Anterior cingulate cortex (tissue), 58 donors: ENCODE measurements at places on chromosomes 16 and 17.

- no peak for DNase-seq
Measured at GRCh38 chr16:629833-630248, 944 bp upstream of the WFIKKN1 start.

GRCh38 chr17:4565209-4566141 lies 5.1 kb upstream of the GGT6 start:
- DNase-seq: no peak

DNA sequence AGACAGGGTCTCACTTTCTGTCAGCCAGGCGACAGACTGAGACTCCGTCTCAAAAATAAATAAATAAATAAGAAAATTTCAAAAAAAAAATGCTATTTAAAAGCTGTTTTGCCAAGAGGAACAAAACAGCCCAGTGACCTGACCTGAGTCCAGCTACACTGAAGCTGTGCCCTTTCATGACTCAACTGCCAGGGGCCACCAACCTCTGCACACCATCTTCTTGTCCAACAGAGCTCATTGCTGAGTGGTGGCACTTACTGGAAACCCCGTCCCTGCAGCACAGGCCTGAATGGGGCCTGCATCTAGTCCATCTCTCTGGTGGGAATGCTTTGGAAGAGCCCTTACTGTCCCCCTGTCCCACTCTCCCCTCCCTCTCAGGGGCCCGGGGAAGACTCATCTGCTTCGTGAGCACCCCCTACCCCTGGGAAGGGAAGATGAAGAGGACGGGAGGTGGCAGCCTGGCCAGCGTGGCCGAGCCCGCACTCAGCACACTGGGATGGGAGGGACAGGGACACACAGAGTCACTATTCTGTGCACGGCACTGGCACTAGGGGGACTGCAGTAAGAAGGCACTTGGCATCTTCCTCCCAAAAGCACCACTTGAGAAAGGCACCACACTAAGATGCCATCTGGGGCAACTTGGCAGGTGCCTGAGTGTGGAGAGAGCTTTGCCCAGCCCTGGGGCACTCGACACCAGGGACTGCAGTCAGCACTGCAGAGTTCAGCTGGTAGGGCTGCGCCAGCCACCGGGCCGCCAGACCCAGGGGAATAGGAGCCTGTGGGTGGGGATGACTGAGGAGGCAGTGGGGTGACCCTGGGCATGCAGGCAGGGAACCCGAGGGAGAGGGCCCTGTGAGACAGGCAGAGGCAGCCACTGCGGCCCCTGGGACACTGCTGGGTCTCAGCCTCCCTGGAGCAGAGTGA lies 13.5 kb downstream of the FBXO31 start:
- DNase-seq: no peak

- DNase-seq: no peak
Measured at GRCh38 chr17:68352041-68352440, 60.7 kb downstream of the ARSG start.

DNA sequence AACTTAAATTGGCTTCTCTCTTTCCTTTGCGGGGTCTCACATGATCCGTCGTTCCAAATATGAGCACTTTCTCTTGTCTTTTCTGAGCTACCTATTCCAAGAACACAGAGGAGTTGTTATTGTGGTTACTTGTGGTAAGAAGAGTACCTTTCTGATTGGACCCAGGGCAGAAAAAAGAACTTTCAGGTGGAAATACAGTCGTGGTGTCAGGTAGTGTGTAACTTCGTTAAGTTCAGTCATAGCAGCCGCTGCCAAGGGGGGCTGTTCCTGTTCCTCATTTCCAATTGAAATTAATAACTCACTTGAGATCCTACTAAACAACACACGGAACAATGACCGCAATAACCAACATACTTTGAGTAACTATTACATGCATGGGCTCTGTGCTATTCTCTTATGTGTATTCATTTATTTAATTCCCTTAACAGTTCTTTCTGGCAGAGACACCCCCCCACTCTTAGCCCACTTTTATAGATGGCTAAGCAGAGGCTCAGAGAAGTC lies 681.7 kb downstream of the MAF start:
- DNase-seq: no peak

GRCh38 chr16:27749946-27750345 lies 200.0 kb downstream of the KATNIP start:
- DNase-seq: no peak

GRCh38 chr16:51839727-51840462 lies 688.8 kb upstream of the SALL1 start:
- DNase-seq: no peak

- no peak for DNase-seq
Measured at GRCh38 chr16:14196011-14196410, 124.9 kb downstream of the MRTFB start.

DNA sequence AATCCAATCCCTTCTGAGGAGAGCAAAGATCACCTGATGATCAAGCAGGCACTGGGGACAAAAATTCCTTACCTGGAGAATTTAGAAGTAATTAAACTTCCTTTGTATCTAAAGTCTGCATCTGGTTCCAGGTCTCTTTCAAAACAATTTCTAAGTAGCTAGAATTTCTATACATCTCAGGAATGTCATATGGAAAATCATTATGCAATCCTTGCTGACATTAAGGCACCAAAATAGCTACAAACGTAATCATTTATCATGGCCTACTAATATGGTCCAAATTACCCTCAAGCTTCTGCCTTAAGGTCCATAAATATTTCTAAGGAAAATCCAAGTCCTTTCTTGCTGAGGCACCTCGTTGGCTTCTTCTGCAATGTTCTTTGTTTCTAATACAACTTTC lies 32.9 kb upstream of the YPEL2 start:
- DNase-seq: no peak

- DNase-seq: no peak
Measured at GRCh38 chr16:71893888-71894228, 1.5 kb upstream of the IST1 start.

GRCh38 chr17:66466840-66467367 lies 164.5 kb downstream of the PRKCA start:
- no peak for DNase-seq

- no peak for DNase-seq
Measured at GRCh38 chr17:65121368-65121767, 15.8 kb upstream of the RGS9 start.

GRCh38 chr17:13919818-13920217 lies 149.5 kb upstream of the COX10 start:
- DNase-seq: no peak

GRCh38 chr17:2336852-2337543 lies at the start of gene SGSM2:
Gene SGSM2 (plus strand): TSS chr17:2337501. CDS start chr17:2337689, 188 bp downstream.
- DNase-seq: peak; percentile 33

DNA sequence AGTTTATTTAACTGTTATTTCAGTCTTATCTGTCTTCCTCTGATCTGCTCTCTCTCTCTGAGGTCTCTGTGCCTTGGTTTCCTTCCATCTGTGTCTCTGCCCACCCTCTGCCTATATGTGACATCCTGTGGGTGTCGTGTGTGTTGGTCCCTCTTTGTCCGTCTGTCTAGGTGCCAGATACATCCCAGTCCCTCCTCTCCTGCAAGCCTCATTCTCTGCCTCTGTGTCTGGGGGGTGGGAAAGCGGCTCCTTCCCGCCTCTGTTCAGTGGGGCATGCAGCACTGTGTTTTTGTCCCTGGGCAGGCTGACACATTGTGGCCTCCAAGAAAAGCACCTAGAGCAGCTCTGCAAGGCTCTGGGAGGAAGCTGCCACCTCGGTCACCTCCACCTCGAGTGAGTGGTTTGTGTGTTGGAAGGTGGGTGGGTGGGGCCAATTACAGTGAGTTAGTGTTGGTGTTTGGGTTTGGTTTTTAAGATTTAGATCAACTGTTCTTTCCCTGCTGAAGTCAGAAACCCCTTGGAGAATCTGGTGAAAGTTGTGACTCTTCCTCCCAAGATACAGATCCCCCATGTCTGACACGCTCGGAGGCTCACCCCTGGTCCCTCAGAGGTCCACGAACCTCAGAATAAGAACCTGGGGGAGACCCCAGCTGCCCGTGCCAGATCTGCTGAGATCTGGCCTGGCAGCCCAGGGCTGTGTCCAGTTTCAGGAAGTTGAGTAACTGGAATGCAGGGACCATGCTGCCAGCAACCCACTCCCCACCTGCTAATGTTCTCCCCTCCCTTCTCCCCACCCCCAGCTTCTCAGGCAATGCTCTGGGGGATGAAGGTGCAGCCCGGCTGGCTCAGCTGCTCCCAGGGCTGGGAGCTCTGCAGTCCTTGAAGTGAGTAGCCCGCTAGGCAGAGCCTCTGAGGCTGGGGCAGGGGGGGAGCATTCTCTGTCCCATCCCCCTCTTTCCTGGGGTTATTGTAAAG lies 50.9 kb upstream of the CPNE2 start:
- DNase-seq: no peak

- DNase-seq: peak; percentile 6
Measured at GRCh38 chr16:5502467-5502869, 404.9 kb upstream of the EEF2KMT start.

DNA sequence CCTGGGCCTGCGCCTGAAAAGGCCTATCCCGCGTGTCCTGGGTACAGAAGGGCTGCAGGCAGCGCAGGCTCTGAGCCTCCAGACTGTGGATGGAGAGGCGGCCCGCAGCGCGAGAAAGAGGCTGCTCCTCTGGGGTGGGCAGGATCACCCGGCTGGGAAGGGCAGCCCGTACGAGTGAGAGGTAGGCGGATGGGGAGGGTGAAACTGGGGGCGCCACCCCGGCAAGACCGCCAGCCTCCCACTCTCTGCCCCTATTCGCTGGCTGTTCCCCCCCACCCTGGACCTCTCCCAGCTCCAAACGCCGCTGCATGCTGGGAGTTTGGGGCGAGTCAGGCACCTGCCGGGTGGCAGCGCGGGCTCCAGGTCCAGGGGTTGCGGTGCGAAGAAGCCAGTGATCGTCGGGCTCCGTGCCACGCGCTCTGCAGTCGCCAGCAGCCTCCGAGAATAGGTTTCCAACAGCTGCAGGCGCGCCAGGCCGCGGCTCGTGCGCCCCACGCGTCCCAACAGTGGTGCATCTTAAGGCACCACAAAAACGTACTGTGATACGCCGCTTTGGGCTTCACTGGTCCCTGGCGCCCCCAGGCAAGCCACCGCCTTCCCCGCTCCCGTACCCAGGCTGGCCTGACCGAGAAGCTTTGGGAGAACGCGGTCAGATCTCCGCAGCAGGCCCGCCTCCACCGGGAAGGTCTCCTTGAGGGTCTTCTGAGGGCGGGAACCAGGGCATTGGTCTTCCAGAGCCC lies 1.1 kb downstream of the NOXO1 start:
- DNase-seq: no peak

GRCh38 chr16:89230255-89230654 lies 12.8 kb downstream of the ZNF778 start:
- no peak for DNase-seq

DNA sequence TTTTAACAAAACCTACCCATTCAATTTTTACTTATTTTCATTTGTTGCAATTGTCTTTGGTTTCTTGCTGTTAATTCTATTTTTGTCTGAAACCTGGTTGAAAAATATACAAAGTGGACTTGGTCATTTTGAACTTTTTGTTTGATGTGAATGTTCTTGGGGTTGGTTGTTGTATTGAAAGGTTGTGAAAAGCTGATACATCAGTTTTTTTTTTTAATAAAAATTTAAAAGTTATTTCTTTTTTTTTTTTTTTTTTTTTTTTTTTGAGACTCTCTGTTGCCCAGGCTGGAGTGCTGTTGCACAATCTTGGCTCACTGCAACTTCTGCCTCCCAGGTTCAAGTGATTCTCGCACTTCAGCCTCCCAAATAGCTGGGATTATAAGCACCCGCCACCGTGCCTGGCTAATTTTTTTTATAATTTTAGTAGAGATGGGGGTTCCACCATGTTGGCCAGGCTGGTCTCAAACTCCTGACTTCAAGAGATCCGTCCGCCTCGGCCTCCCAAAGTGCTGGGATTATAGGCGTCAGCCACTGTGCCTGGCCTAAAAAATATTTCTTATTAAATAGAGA lies 28.9 kb downstream of the WIPF2 start:
- no peak for DNase-seq

GRCh38 chr16:2472885-2473445 lies 1.9 kb downstream of the NTN3 start:
- no peak for DNase-seq

- DNase-seq: no peak
Measured at GRCh38 chr16:2825906-2826305, 4.2 kb upstream of the ZG16B start.

DNA sequence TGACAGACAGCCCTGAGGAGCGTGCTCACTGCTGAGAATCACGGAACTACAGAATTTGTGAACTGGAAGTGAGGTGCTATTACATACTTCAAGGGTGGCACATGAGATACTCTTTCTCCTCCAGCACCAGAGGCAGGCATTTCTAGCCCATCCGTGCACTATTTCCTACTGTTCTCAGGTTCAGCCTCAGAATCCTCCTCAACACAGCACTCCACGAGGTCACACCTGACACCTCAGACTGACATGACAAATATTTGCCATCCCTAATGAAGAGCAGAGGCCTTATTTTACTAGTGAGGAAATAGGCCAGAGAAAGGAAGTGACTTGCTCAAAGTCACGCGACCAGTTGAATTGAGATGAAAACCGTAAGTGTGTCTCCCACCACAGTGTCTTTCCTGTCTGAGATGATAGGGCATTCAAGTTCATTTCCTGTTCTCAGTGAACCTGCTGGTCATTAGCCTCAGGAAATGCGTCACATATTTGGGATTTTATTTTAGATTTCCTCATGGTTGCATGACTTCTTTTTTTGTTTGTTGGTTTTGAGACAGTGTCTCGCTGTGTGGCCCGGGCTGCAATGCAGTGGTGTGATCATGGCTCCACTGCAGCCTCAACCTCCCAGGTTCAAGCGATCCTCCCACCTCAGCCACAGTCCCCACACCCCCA lies 23.6 kb downstream of the SEZ6 start:
- no peak for DNase-seq

DNA sequence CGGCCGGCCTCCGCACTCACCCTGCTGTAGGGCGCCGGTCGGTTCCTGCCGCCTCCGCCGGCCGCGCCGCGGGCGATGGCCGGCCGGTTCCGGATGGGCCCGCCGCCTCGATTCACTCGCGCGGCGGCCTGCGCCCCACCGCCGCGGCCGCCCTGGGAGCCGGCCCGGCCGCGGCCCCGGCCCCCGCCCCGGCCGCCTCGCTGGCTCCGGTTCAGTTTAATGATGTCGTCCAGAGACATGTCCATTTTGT lies 158 bp downstream of the ALYREF start:
- no peak for DNase-seq

DNA sequence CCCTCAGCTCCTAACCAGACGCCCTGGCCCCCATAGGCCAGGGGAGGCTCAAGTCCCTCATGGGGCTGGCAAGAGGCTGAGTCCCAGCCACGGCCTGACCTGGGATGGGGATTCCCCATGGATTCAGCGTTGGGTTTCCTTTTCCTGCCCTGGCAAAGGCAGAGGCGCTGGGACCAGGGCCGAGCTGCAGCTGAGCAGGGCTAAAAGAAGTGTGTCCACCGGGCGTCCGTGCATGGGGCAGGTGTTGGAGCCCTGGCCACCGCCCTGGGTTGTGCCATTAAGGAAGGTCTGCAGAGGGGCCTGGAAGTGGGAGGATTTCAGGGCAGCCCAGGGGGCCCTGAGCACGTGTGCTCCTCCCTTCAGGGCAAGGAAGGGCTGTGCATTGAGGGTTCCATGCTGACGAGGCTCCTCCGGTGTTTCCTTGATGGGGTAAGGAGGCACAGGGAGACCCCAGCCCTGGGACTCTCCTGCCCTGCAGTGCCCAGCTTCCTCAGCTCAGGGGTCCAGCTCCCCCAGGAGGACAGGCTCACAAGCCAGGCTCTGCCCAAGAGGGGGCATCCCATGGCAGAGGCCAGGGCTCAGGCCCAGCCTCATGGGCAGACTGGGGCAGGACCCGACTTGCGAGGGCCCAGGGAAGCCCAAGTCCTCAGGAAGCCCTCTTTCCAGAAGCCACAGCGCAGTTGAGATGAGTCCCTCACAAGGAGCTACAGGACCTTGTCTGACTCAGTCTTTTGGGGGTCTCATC lies 10.1 kb downstream of the TBC1D26 start:
- no peak for DNase-seq

GRCh38 chr17:82449131-82449882 lies 1.2 kb downstream of the CYBC1 start:
- DNase-seq: no peak
